Esophagus squamous epithelium (tissue), 5 donors: ENCODE measurements at places on chromosomes 4 and X.

DNA sequence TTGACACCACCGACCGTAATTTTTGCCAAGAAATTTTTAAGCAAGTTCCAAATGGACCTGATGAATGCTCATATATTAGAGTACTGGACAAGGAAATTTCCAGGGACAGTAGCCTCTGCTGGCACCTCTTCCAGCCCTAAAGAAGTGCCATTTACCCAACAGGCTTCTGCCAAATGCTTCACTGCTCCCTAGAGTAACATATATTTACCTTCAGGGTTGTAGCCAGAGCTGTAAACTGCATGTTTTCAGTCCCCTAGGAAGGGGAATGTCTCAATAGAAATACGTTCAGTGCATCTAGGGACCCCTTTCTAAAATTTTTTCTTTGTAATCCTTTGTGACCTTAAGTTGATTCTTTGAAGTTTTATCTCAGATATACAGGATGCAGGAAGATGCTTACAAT is 143.1 kb upstream of the SMAD1 start:
- no peaks in the 10 kb centered on the region for H3K4me1 ChIP-seq
- H3K27me3 ChIP-seq: no peaks in the 10 kb centered on the region
- no peak overlapping the region for H3K4me3 ChIP-seq
- no peak for DNase-seq
- no peak overlapping the region for H3K27ac ChIP-seq

GRCh38 chr4:126558596-126558995 is 1074.2 kb upstream of the INTU start:
- H3K27ac ChIP-seq: no peak overlapping the region
- no peaks in the 10 kb centered on the region for H3K4me1 ChIP-seq
- no peaks in the 10 kb centered on the region for H3K27me3 ChIP-seq
- H3K4me3 ChIP-seq: no peak overlapping the region

DNA sequence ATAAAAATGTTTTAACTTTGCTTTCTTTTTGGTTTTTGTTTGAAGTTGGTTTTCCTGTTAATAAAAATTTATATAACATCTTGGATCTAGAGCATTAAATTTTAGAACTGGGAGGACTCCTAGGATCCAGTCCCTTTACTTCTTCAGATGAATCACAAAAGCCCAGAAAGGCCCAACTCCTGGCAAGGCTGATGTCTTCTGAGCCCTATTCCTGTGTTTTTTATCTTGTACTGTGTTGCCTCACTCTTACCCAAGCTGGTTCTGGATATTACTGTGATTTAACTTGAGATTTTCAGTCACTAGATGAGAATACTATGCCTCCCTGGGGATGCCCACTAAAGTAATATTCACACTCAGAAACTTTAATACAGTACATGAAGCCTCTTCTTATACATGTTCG is 127.1 kb upstream of the GALNT7 start:
- H3K27me3 ChIP-seq: no peaks in the 10 kb centered on the region
- no peaks in the 10 kb centered on the region for H3K36me3 ChIP-seq
- no peak overlapping the region for H3K27ac ChIP-seq
- H3K4me3 ChIP-seq: no peak overlapping the region
- H3K4me1 ChIP-seq: peaks cover 3% of the 10 kb centered on the region

GRCh38 chrX:132395026-132395425 is 93.8 kb downstream of the MBNL3 start:
- DNase-seq: no peak
- H3K27ac ChIP-seq: no peak overlapping the region
- no peak overlapping the region for H3K4me3 ChIP-seq
- no peaks in the 10 kb centered on the region for H3K27me3 ChIP-seq
- H3K4me1 ChIP-seq: no peaks in the 10 kb centered on the region

- no peaks in the 10 kb centered on the region for H3K27me3 ChIP-seq
- peak; percentile 43 for DNase-seq
- H3K36me3 ChIP-seq: no peaks in the 10 kb centered on the region
- H3K4me1 ChIP-seq: peaks cover 18% of the 10 kb centered on the region
Observed at GRCh38 chr4:87220094-87220822, at the start of gene KLHL8. KLHL8 (minus strand) TSS chr4:87220618; CDS start chr4:87195539, 25,079 bp downstream.

- no peak for DNase-seq
- H3K4me3 ChIP-seq: no peak overlapping the region
- H3K36me3 ChIP-seq: no peaks in the 10 kb centered on the region
Observed at GRCh38 chr4:6474053-6474568, 1.7 kb upstream of the PPP2R2C start.

DNA sequence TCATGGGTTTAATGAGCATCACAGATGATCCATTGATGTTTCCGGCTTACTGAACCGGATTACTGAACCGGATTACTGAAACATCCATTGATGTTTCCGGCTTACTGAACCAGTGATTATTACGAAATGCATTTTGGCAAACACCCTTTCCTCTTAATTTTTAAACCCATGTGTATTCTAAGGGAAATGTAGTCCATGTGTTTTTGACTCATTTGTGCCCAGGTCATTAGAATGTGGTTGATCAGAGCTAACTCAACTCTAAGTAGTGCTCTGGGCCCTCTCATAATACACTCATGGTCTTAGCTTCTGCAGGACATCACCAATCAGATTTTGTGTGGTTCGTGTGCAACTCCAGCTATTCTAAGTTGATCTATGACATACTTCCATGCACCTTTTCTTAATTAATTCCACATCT is 141.6 kb downstream of the SPATA18 start:
- H3K4me3 ChIP-seq: no peak overlapping the region
- no peak overlapping the region for H3K27ac ChIP-seq
- no peaks in the 10 kb centered on the region for H3K27me3 ChIP-seq
- no peak for DNase-seq

- H3K27me3 ChIP-seq: no peaks in the 10 kb centered on the region
- H3K27ac ChIP-seq: no peak overlapping the region
- H3K4me1 ChIP-seq: peaks cover 5% of the 10 kb centered on the region
Observed at GRCh38 chr4:101256222-101256621, 91.1 kb downstream of the PPP3CA start.

DNA sequence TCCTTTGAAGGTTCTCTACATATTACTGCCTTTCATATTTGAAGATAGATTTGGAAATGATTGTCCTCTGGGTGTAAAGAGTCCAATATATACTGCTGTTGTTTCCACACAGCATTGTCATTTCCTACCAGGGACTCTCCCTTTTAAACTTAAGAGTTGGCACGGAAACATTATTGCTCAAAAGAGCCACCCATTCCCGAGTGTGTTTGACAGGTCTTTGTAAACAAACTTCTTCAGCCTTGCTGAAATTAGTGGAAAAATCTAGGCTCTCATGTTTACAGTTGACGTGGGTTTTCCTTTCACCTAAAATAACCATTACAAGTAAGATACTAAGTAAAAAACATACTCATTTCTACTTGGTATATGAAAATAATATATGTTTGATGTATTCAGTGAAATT is 111.4 kb upstream of the LIMCH1 start:
- peak overlapping the region; percentile 48 for H3K27ac ChIP-seq
- no peaks in the 10 kb centered on the region for H3K27me3 ChIP-seq
- H3K4me3 ChIP-seq: no peak overlapping the region
- DNase-seq: no peak
- peaks cover 36% of the 10 kb centered on the region for H3K4me1 ChIP-seq

DNA sequence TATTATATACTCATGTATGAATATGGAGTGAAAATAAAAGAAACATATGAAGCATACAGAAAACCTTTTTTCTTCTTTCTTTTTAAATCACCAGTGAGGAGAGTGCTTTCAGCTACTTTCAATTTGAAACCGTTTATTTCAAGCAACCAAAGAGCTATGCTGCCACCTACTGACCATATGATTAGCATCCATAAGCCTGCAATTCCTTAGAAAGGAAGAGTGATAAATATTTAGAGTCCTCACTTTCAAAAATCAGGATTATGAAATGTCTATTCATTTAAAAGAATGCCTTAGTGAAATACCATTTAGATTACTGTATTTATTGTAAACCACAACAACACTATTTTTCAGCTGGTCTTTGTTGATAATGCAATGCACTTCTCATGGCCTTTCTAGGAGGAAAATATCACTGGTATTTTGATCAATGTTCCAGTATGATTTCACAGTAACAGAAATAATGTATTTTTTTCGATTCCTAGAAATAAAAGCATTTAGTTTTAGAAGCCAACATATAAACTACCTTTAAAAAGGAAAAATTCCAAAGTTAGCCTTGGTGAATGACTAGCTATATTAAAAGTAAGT is 667.6 kb downstream of the PCDH18 start:
- no peaks in the 10 kb centered on the region for H3K27me3 ChIP-seq
- H3K4me1 ChIP-seq: no peaks in the 10 kb centered on the region
- H3K27ac ChIP-seq: no peak overlapping the region
- H3K4me3 ChIP-seq: no peak overlapping the region
- H3K36me3 ChIP-seq: no peaks in the 10 kb centered on the region

- no peak for DNase-seq
- no peak overlapping the region for H3K4me3 ChIP-seq
- no peak overlapping the region for H3K27ac ChIP-seq
- H3K4me1 ChIP-seq: no peaks in the 10 kb centered on the region
Observed at GRCh38 chr4:79996851-79997250, 76.2 kb downstream of the ANTXR2 start.

- H3K36me3 ChIP-seq: no peaks in the 10 kb centered on the region
- peak overlapping the region; percentile 14 for H3K4me3 ChIP-seq
- peak overlapping the region; percentile 79 for H3K27ac ChIP-seq
- H3K4me1 ChIP-seq: peaks cover 21% of the 10 kb centered on the region
- no peaks in the 10 kb centered on the region for H3K27me3 ChIP-seq
Observed at GRCh38 chr4:16952462-16952871, 54.0 kb upstream of the LDB2 start.

GRCh38 chr4:62517716-62518115 is 1317.6 kb downstream of the ADGRL3 start:
- H3K36me3 ChIP-seq: no peaks in the 10 kb centered on the region
- H3K27me3 ChIP-seq: no peaks in the 10 kb centered on the region
- no peak for DNase-seq
- no peaks in the 10 kb centered on the region for H3K4me1 ChIP-seq

GRCh38 chrX:150831863-150832262 is 66.6 kb downstream of the CD99L2 start:
- H3K27me3 ChIP-seq: no peaks in the 10 kb centered on the region
- peaks cover 17% of the 10 kb centered on the region for H3K36me3 ChIP-seq
- H3K4me3 ChIP-seq: no peak overlapping the region
- no peak overlapping the region for H3K27ac ChIP-seq
- no peak for DNase-seq
- H3K4me1 ChIP-seq: no peaks in the 10 kb centered on the region

GRCh38 chrX:42616981-42617380 is 161.0 kb downstream of the PPP1R2C start:
- H3K4me3 ChIP-seq: no peak overlapping the region
- H3K27ac ChIP-seq: no peak overlapping the region
- no peak for DNase-seq
- H3K27me3 ChIP-seq: no peaks in the 10 kb centered on the region

- no peaks in the 10 kb centered on the region for H3K4me1 ChIP-seq
- H3K4me3 ChIP-seq: no peak overlapping the region
- no peaks in the 10 kb centered on the region for H3K27me3 ChIP-seq
- H3K27ac ChIP-seq: no peak overlapping the region
- H3K36me3 ChIP-seq: no peaks in the 10 kb centered on the region
- no peak for DNase-seq
Observed at GRCh38 chr4:43244688-43245382, 352.3 kb downstream of the GRXCR1 start.

DNA sequence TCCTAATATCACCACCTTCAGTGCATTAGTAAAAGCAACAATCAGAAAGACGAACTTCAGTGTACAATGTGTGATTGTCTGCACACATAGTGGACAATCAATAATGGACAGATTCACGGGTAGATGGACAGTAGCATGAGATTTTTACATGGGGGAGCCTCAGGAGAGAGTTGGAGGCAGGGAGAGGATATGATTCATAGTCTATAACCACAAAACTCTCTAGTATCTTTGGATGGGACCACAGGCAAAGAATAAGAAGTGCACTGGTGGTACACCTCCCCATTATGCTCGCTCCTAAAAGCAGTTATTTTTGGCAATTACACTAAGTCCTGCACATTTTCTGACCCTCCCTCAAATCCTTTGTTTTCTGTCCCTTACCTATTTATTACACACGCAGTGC is 624.4 kb upstream of the ACTRT1 start:
- no peak for DNase-seq
- no peak overlapping the region for H3K4me3 ChIP-seq
- no peaks in the 10 kb centered on the region for H3K36me3 ChIP-seq
- no peaks in the 10 kb centered on the region for H3K4me1 ChIP-seq

GRCh38 chr4:22019676-22020075 is 71.1 kb upstream of the KCNIP4 start:
- no peak for DNase-seq
- H3K36me3 ChIP-seq: no peaks in the 10 kb centered on the region
- H3K4me3 ChIP-seq: no peak overlapping the region
- no peaks in the 10 kb centered on the region for H3K27me3 ChIP-seq
- no peaks in the 10 kb centered on the region for H3K4me1 ChIP-seq

DNA sequence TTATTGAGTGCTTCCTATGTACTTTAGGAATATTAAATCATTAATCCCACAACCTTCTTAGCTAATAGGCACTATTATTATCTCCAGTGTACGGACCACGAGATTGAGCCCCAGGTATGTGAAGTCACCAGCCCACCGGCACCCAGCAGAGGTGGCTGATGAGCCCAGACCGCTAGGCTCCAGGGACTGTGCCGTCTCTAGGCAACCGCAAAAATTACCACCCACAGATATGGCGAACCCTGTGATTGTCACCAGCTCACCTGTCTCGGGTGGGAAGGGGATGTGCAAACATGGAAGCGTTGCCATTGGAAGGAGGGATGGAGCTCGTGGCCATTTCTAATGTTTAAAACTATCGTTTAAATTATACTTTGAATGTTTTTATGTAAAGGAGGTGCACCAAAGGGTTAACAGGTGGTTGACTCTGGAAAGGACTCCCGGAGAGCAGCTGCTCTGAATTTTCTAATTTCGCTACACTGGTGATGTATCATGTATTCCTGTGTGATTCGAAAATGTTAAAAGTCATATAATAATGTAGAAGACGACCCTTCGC is 21.0 kb upstream of the JAKMIP1 start:
- DNase-seq: no peak
- no peak overlapping the region for H3K27ac ChIP-seq
- H3K36me3 ChIP-seq: no peaks in the 10 kb centered on the region

GRCh38 chr4:76950956-76951671 is 1.6 kb downstream of the SEPTIN11 start:
- peak overlapping the region; percentile 65 for H3K4me3 ChIP-seq
- no peak for DNase-seq
- H3K4me1 ChIP-seq: peaks cover 75% of the 10 kb centered on the region
- peak overlapping the region; percentile 79 for H3K27ac ChIP-seq

GRCh38 chrX:4876268-4876667 is 1162.8 kb upstream of the PRKX start:
- H3K36me3 ChIP-seq: no peaks in the 10 kb centered on the region
- no peak overlapping the region for H3K4me3 ChIP-seq
- H3K27me3 ChIP-seq: no peaks in the 10 kb centered on the region
- no peak overlapping the region for H3K27ac ChIP-seq
- DNase-seq: no peak

- no peak overlapping the region for H3K4me3 ChIP-seq
- H3K4me1 ChIP-seq: no peaks in the 10 kb centered on the region
- H3K36me3 ChIP-seq: no peaks in the 10 kb centered on the region
- H3K27ac ChIP-seq: no peak overlapping the region
Observed at GRCh38 chr4:150943818-150944217, 71.3 kb downstream of the LRBA start.

GRCh38 chrX:73647212-73647611 is 84.2 kb downstream of the CHIC1 start:
- no peak overlapping the region for H3K4me3 ChIP-seq
- no peak for DNase-seq
- H3K36me3 ChIP-seq: no peaks in the 10 kb centered on the region
- H3K27me3 ChIP-seq: no peaks in the 10 kb centered on the region
- H3K27ac ChIP-seq: no peak overlapping the region
- no peaks in the 10 kb centered on the region for H3K4me1 ChIP-seq
